ENCODE measurements at places on chromosomes 2 and 18.
A peak's percentile ranks its signal among the peaks of the same experiment; 100 is the strongest.

DNA sequence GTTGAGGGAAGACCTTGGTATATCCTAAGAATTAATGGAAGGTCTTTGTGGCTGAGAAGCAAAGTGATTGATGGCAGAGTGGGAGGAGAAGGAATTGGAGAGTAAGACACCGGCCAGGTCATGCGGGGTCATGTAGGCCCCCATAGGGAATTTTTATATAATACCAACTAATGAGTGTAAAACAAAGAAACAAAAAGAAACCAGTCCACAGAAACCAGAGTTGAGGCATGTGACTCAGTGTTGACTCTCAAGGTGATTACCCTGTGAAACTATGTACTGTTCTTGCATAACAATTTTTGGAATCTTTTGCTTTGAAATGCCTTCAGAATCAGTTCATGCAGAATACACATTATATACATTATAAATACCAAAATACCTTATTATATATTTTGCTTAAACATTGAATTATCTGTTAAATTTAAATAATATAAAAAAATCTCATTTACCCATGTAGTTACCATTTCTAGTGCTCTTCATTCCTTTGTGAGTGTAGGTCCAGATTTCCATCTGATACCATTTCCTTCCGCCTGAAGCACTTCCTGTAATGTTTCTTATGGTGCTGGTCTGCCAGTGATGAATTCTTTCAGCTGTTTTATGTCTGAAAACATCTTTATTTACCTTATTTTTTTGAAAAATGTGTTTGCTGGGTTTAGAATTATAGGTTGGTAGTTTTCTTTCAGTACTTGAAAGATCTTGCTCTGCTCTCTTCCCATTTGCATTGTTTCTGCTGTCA lies 8.6 kb downstream of the CLIP4 start:
- DNase-seq, result no peak
- no peaks in the 10 kb centered on the region for H3K36me3 ChIP-seq
- peak overlapping the region; percentile 54 for H3K27ac ChIP-seq

GRCh38 chr2:221911321-221911720 lies 339.2 kb upstream of the EPHA4 start:
- no peak overlapping the region for H3K27ac ChIP-seq
- no peaks in the 10 kb centered on the region for H3K27me3 ChIP-seq
- H3K36me3 ChIP-seq, result no peaks in the 10 kb centered on the region
- H3K4me3 ChIP-seq, result no peak overlapping the region

GRCh38 chr2:227766373-227766883 lies 20.7 kb downstream of the SCYGR8 start:
- peak; percentile 53 for DNase-seq
- no peaks in the 10 kb centered on the region for H3K36me3 ChIP-seq
- H3K4me3 ChIP-seq, result no peak overlapping the region
- no peak overlapping the region for H3K27ac ChIP-seq

DNA sequence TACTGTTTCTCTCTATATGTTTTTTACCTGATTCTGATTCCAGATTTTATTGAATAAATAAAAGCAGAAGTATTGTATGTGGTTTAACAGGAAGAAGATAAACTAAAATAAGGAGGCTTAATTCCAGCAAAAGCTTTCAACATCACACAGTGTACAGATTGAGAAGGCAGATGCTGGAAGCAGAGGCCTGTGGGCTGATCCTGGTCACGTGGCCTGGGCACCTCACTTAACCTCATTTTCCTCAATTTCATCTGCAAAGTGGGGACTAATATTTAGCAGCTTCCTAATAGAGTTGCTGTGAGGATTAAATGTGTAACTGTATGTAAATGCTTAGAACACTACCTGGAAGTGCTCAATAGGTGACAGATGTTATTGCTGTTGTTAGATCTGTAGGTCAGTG lies 58.0 kb downstream of the CDCA7 start:
- no peaks in the 10 kb centered on the region for H3K36me3 ChIP-seq
- H3K4me1 ChIP-seq, result 0 out of 2 replicates have a peak, but pooled peaks cover 3% of the 10 kb centered on the region
- no peak for DNase-seq
- no peaks in the 10 kb centered on the region for H3K27me3 ChIP-seq

DNA sequence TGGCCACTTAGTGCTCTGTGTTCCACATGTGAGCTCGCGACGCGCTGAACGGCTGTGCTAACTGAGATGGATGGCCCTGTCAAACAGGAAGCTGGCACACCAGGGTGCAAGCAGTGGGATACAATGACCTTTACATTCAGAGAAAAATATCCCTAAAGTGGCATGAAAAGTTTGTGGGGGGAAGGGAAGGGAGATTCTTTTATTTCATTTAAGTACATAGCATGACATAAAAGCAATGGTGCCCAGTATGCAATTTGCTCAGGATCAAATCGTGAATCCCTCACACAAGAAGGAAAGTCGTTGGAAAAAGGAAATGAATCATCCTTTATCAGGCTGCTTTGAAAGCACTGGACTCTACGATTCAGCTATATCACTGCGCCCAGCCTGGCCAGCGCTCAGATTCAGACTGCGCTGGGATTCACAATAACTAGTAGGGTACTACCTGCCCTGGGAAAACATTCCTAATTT lies 26.0 kb downstream of the SATB2 start:
- DNase-seq, result peak; percentile 69
- H3K36me3 ChIP-seq, result peaks cover 20% of the 10 kb centered on the region
- peak overlapping the region; percentile 37 for H3K4me3 ChIP-seq
- peaks cover 71% of the 10 kb centered on the region for H3K4me1 ChIP-seq

DNA sequence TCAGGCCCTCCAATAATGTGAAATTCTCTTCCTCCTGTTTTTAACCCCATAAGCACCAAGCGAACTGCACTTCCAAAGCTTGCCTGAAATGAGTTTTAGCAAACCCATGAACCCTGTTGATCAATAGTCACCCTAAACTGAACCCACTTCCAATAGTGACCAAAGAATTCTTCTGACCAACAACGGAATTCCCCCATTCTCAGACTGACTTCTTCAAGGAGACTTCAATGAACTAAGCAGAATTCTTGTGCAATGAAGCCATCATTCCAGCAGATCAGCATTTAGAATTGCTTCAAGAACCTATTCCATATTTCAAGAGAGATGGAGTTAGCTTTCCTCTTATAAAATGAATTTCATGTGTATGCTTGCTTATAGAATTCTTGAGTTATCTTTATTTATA lies 176.9 kb upstream of the FN1 start:
- no peaks in the 10 kb centered on the region for H3K4me1 ChIP-seq
- H3K27ac ChIP-seq, result no peak overlapping the region
- no peaks in the 10 kb centered on the region for H3K36me3 ChIP-seq
- no peak overlapping the region for H3K4me3 ChIP-seq

DNA sequence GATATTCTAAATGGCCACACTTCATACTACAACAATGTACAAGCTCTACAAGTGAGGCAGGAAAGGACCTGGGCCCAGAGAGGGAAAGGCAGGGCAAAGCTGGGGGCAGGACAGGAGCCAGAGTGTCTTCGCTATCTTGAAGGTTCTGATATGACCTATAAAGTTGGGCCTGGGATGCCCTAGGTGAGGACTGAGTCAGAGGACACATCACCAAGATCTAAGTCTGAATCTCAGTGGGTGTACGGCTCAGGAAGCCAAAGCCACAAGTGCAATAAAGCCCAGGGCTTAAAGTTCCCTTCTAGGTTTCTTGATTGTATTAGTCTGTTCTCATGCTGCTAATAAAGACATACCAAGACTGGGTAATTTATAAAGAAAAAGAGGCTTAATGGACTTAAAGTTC lies 219.1 kb downstream of the ALK start:
- H3K36me3 ChIP-seq, result no peaks in the 10 kb centered on the region
- no peak overlapping the region for H3K27ac ChIP-seq
- no peak for DNase-seq
- H3K27me3 ChIP-seq, result no peaks in the 10 kb centered on the region
- no peaks in the 10 kb centered on the region for H3K4me1 ChIP-seq

GRCh38 chr2:128280158-128280871 lies 38.4 kb downstream of the HS6ST1 start:
- H3K27me3 ChIP-seq, result no peaks in the 10 kb centered on the region
- H3K27ac ChIP-seq, result no peak overlapping the region
- H3K4me1 ChIP-seq, result peaks cover 3% of the 10 kb centered on the region
- DNase-seq, result no peak

DNA sequence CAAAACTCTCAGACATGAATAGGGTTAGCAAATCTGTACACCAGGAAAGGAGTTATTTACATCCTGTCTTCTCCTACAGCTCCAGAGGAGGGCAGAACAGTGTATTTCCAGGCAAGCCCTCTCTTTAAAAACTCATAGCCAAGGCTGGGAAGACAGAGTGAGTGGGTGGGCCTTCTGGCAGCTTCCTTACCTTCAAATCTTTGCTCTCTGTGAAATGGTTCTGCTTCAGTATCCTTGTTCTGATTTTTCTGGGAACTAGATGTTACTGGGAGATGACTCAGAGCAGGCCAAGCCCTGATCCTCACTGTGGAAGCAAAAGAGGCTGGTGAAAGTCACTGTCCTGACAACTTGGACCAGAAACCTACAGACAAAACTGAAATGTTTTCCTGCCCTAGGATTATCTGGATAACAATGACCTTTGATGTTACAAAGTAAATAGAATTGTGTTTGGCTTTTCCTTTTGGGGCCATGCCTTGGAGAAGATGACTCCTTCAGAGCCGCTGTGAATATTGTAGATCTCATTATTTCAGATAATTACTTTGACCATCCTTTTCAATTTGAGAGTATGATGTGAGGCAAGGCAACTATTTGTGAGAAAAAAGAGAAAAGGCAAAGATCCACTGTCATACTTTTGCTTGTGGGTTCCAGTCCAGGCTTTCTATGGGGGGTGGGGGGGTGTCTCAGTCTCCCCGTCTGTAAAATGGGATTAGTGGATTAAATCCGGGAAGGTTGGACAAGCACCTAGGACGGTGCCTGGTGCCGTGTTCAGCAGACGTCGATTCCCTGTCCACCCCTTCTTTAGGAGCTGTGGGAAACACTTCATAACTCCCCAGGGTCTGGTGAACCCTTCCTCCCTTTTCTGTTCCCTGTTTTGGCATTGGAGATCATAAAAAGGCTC lies 644 bp upstream of the QPCT start:
- DNase-seq, result no peak
- no peaks in the 10 kb centered on the region for H3K36me3 ChIP-seq
- H3K4me3 ChIP-seq, result peak overlapping the region; percentile 42
- H3K27ac ChIP-seq, result no peak overlapping the region

- H3K4me3 ChIP-seq, result no peak overlapping the region
- H3K36me3 ChIP-seq, result no peaks in the 10 kb centered on the region
- H3K27me3 ChIP-seq, result no peaks in the 10 kb centered on the region
- no peaks in the 10 kb centered on the region for H3K4me1 ChIP-seq
- no peak for DNase-seq
- H3K27ac ChIP-seq, result no peak overlapping the region
These were observed 98.2 kb downstream of the GAREM1 start for GRCh38 chr18:32372381-32373061.

DNA sequence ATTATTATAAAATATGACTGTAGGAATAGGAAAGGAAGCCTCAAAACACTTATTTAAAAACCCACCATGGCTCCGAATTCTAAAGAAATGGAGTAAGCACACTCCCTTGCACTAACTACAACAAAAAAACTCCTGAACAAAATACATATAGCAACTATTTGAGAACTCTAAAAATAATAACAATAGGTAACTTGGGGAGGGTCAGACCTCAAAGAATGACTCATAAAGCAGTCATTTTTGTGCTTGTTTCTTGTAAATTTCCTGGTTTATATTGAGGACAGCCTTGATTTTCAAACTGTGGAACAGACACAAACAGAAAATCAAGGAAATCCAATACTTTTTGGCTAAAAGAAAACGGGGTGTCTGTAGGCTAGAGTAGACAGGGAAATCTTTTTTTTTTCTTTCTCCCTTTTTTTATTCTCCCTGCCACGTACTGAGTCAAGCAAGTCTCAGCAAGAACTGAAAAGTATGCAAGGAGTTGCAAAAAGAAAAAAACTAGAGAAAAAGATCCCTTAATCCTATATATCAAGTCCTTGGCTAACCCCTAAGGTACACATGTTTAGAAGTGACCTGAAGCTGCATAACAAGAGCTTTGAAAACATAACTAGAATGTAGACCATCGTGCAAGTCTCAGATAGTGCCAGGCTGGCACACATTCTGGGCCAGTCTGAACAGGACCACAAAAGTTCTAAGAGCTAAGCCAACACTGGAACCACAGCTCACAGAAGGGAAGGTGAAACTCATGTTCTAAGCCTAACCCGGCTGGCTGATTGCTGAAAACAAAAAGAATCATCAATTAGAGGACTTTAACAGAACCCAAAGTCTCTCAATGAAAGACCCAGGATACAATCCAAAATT lies 403.1 kb upstream of the LYPD1 start:
- no peaks in the 10 kb centered on the region for H3K36me3 ChIP-seq
- H3K4me3 ChIP-seq, result no peak overlapping the region
- no peak for DNase-seq
- H3K27ac ChIP-seq, result no peak overlapping the region
- no peaks in the 10 kb centered on the region for H3K4me1 ChIP-seq

- H3K36me3 ChIP-seq, result no peaks in the 10 kb centered on the region
- no peaks in the 10 kb centered on the region for H3K27me3 ChIP-seq
- H3K4me1 ChIP-seq, result no peaks in the 10 kb centered on the region
- no peak overlapping the region for H3K4me3 ChIP-seq
- no peak overlapping the region for H3K27ac ChIP-seq
These were observed 854.2 kb upstream of the ZEB2 start for GRCh38 chr2:145374165-145374564.

DNA sequence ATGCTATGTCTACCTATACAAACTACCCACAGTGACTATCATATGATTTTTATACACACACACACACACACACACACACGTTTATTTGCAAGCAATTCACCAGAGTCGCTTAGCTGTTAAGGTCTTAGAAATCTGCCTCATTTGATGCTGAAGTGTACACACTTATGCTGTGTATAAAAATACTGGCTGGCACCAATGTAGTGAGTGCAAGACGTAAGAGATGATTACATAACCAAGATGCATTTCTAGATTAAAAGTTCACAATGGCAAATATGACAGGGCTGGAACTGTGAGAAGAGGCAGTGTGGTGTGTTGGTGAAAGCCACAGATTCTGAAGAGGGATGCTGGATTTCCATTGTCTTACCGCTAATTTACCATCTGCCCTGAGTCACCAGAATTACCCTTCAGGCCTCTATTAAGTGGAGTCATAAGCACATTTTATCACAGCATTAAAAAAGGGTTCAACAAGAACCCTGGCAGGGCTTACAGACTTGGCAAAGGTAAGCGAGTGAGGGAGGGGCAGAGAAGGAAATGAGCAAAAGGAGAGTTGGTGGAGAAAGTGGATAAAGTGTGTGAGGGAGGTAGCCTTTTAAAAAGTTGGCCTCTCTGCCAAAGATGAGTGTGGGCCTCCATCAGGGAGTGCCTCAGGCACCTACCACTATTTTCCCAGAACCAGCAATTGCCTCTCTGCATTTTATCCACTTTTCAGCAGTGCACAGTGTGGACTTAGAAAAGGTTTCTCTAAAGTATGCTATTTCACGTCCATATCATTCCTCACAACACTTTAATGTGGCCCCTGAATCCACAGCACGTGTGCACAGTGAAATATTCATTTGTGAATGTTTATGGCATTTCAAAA lies 21.5 kb downstream of the MEIS1 start:
- H3K27me3 ChIP-seq, result peaks cover 2% of the 10 kb centered on the region
- no peaks in the 10 kb centered on the region for H3K4me1 ChIP-seq
- H3K36me3 ChIP-seq, result no peaks in the 10 kb centered on the region
- no peak overlapping the region for H3K4me3 ChIP-seq
- no peak overlapping the region for H3K27ac ChIP-seq

All from Panc1 (cell line).